ENCODE measurements at places on chromosomes 1 and 21.

- peaks cover 9% of the 10 kb centered on the region for H3K36me3 ChIP-seq
- no peak for DNase-seq
- H3K27me3 ChIP-seq = no peaks in the 10 kb centered on the region
- H3K4me1 ChIP-seq = peaks cover 69% of the 10 kb centered on the region
- peak overlapping the region; percentile 81 for H3K27ac ChIP-seq
Observed at GRCh38 chr21:44869781-44870747, 3.4 kb downstream of the PTTG1IP start.

- H3K27ac ChIP-seq = peak overlapping the region; percentile 87
- peaks cover 7% of the 10 kb centered on the region for H3K4me1 ChIP-seq
- no peak for DNase-seq
Observed at GRCh38 chr1:45522324-45523104, 830 bp upstream of the PRDX1 start.

DNA sequence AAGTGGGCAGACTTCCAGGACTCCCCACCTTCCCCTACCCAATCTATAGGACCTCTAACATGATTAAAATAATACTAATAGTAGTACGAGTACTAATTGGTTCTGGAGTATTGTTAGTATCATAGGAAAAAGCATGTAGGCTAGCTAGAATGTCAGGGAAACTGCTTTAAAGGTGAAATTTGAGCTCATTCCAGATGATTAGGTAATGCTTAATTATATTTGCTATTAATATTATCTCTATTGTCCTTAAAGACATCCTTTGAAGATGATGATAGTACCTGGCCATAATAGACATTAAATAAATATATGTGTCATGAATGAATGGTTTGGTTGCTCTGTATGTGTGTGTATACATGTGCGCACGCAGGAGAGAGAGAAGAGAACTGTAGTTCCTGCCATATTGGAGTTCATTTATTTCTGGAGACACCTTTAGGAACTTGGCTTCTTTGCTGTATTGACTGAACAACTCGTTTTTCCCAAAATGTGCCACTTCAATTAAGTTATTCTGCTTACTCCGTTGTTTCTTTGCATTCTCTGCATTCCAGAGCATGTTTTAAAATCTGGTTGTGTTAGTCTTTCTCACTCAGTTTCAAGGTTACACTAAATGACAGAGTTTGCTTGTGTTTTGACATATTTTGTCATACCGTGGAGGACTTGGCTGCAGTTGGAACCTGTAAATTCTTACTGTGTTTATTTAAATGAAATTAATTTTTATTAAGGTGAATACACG, 117.1 kb downstream of the OSBPL9 start:
- no peak overlapping the region for H3K4me3 ChIP-seq
- DNase-seq = no peak
- no peaks in the 10 kb centered on the region for H3K27me3 ChIP-seq
- H3K4me1 ChIP-seq = peaks cover 23% of the 10 kb centered on the region

- no peaks in the 10 kb centered on the region for H3K27me3 ChIP-seq
- no peak for DNase-seq
- no peak overlapping the region for H3K27ac ChIP-seq
- H3K4me3 ChIP-seq = no peak overlapping the region
- H3K36me3 ChIP-seq = no peaks in the 10 kb centered on the region
Observed at GRCh38 chr1:116429821-116430374, 56.9 kb downstream of the ATP1A1 start.

DNA sequence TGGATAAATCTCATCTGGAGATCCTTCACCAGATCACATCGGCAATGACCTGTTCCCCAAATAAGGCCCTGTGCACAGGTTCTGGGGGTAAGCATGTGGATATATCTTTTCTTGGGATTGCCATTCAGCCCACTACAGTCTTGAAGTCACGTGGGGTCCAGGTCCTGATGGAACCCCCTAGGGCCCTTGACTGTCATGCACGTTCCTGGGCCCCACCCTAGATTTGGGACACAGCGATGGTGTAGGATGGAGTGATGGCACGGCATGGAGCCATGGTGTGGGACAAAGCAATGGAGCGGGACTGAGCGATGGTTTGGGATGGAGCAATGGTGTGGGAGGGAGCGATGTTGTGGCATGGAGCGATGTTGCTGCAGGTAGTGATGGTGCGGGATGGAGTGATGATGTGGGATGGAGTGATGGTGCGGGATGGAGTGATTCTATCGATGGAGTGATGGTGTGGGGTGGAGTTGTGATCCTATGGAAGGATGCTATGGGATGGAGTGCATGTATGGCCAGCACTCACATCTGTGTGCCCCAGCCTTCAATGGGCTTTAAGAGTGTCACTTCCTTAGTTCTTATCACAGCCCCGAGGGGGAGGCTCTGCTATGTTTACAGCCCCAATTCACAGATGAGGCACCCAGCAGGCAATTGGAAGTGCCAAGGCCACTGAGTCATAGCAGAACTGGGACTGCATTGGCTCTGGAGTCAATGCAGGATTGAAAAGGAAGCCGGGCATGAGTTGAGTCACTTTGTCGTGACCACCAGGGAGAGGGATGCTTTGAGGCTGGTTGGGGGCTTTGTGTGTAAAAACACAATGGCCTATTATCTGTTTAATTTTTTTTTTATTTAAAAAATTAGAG, 97.0 kb upstream of the C1orf174 start:
- H3K4me1 ChIP-seq = no peaks in the 10 kb centered on the region
- no peaks in the 10 kb centered on the region for H3K36me3 ChIP-seq
- no peak overlapping the region for H3K4me3 ChIP-seq
- no peaks in the 10 kb centered on the region for H3K27me3 ChIP-seq
- no peak for DNase-seq
- H3K27ac ChIP-seq = no peak overlapping the region

DNA sequence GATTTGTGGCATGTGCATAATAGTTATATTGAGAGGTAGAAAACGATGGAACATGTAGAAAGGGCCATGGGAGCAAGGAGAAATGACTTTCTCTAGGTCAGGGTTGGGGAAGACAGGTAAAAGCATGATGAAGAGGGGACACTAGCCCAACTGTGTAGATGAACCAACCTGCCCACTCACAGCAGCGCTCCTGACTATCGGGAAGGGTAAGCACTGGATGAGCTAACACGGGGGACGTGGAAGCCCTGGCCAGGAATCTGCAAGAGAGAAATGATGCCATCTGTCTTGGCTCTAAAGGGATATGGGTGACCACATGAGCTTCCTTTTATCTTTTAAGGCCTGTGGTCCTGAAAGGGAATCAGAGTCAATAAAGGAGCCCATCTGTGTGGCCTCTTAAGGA, 36.2 kb upstream of the TMEM125 start:
- DNase-seq = no peak
- no peak overlapping the region for H3K27ac ChIP-seq
- H3K27me3 ChIP-seq = no peaks in the 10 kb centered on the region

DNA sequence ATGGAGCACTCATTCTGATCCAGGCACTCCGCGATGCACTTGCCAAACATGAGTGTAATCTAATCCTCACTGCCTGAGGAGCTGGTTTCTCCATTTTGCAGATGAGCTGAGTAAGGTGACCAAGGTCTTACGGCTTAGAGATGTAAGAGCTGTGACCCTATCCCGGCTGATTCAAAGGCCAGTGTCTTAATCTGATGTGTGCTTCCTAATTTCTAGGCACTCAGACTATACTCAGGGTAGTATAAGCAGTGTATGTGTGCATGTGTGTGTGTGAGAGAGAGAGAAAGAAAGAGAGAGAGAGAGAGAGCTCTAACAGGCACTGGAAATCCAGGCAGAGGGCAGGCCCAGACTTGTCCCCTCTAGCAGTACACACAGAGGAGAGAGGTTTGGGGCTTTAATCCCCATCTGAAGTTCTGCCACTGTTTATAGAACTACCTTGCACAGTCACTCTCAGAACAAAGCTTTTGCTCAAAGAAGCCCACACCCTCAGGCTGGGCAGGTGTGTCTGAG, 188.2 kb downstream of the ZBTB18 start:
- H3K36me3 ChIP-seq = no peaks in the 10 kb centered on the region
- H3K4me1 ChIP-seq = no peaks in the 10 kb centered on the region
- no peak for DNase-seq
- no peaks in the 10 kb centered on the region for H3K27me3 ChIP-seq
- no peak overlapping the region for H3K27ac ChIP-seq
- no peak overlapping the region for H3K4me3 ChIP-seq

DNA sequence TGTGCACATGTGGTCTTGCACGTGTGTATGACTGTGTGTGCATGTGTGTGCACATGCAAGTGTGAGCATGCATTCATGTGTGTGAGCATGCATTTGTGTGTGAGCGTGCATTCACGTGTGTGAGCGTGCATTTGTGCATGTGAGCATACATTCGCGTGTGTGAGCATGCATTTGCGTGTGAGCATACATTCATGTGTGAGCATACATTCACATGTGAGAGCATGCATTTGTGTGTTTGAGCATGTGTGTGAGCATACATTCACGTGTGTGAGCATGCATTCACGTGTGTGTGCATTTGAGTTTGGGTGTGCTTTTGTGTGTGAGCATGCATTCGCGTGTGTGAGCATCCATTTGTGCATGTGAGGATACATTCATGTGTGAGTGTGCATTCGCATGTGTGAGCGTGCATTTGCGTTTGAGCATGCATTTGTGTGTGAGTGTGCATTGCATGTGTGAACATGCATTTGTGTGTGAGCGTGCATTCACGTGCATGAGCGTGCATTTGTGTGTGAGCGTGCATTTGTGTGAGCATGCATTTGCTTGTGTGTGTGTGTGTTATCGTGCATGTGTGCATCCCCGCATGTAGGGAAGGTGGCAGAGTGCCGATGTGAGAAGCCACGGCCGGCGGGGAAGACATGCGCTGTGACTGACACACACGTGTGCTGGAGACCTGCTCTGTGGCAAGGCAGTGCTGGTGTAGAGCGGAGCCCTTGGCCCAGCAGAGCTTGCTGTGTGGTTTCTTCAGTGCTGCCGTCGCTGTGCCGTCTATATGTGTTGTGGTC, 18.2 kb downstream of the ITGB2 start:
- peaks cover 61% of the 10 kb centered on the region for H3K36me3 ChIP-seq
- no peak overlapping the region for H3K27ac ChIP-seq
- no peaks in the 10 kb centered on the region for H3K4me1 ChIP-seq
- no peak for DNase-seq
- H3K4me3 ChIP-seq = no peak overlapping the region

DNA sequence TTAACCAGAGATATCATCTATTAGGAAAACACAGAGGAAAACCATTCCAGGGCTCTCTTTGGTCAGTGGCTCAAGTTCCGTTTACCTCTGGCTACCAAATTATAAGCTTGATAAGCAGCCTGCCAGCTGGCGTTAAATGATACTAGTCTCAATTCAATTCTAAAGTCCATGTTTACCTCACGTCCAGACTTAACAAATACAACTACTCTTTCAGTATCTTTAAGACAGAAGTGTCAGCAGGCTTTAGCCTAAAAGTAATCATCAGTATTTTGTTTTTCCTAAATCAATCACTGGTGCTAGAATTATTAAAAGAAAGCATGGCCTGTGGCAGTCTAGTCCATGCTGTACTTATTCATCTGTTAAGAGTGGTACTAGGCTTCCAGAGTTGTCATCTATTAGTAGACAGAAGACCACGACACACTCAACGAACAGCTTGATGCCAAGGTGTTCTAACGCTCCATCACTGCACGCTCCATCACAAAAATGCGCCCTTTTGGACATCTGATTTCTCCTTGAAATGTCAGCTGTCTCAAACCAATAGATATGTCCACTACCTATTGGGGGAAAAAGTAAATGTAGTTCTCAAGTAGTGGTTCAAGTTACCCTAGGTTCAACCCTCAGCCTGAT, 1.5 kb downstream of the IVNS1ABP start:
- no peaks in the 10 kb centered on the region for H3K27me3 ChIP-seq
- peak overlapping the region; percentile 95 for H3K4me3 ChIP-seq
- DNase-seq = no peak
- no peaks in the 10 kb centered on the region for H3K36me3 ChIP-seq

DNA sequence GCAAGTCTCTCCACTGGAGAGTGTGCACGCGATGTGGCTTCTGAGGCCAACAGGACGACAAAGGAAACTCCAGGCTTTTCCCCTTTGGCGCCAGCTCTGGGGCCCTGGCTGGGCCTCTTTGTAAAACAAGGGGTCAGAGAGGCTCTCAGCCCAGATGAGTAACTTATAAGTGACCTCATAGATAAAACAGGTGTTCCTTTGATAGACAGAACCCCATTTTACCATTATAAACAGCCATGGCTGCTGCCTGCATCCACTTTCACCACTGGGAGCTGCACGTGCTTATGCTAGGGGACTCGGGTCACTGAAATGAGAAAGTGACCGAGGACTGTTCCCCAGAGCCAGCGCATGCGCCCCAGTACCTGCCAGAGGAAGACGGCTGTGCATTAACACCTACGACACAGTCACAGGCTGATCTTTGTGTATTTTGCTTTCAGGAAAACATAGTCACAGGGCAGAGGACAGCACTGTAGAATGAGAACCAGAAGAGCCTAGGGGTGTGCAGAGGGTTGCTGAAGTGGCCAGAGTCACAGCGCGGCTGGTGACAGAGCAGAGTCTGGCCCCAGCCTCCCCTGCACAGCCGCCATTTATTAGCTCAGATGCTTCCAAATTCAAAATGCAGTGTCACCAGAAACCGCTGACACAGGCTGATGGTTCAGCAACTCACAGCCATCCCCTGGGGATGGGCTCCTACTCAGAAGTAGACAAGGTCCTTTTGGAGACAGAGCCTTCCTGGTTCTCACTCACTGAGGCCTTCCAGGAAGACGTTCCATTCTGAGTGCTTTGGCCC, 12.7 kb downstream of the RNF207 start:
- H3K4me3 ChIP-seq = no peak overlapping the region
- no peak overlapping the region for H3K27ac ChIP-seq
- H3K4me1 ChIP-seq = no peaks in the 10 kb centered on the region
- no peak for DNase-seq

GRCh38 chr1:240349695-240350094, 258.0 kb downstream of the FMN2 start:
- H3K27me3 ChIP-seq = no peaks in the 10 kb centered on the region
- no peaks in the 10 kb centered on the region for H3K36me3 ChIP-seq
- no peak overlapping the region for H3K4me3 ChIP-seq
- DNase-seq = no peak
- no peaks in the 10 kb centered on the region for H3K4me1 ChIP-seq

- H3K36me3 ChIP-seq = no peaks in the 10 kb centered on the region
- no peaks in the 10 kb centered on the region for H3K27me3 ChIP-seq
- peaks cover 32% of the 10 kb centered on the region for H3K4me1 ChIP-seq
- H3K27ac ChIP-seq = peak overlapping the region; percentile 94
- DNase-seq = no peak
- peak overlapping the region; percentile 79 for H3K4me3 ChIP-seq
Observed at GRCh38 chr1:3898994-3899753, 898 bp downstream of the C1orf174 start.

DNA sequence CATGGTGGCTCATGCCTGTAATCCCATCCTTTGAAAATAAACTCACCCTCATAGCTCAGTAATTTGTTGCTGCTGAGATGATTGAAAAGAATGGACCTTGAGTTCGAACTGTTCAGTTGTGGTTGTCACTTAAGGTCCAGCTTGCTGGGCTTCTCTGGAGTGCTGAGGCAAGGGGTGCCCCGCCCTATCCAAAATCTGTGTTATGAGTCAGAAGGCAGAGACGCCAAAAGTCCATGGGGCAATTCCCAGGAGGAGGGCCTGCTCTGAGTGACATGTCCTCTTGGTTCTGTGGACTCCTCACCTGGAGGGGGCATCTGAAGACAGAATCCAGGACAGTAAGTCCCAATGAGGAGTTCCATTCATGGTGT, 64.8 kb downstream of the MYOM3 start:
- H3K36me3 ChIP-seq = no peaks in the 10 kb centered on the region
- no peak overlapping the region for H3K4me3 ChIP-seq
- no peak for DNase-seq
- H3K27me3 ChIP-seq = no peaks in the 10 kb centered on the region
- no peaks in the 10 kb centered on the region for H3K4me1 ChIP-seq

Measured in naive thymus-derived CD4-positive, alpha-beta T cell (primary cell).